ENCODE measurements at places on chromosomes 16 and 17. TPM values are rescaled to one million over a fixed set of nuclear protein-coding genes. Genes with fewer than 3 reads are reported as not detected.

MMP25 gene
- polyA plus RNA-seq = 0.53 TPM

ATP2A1 gene
- 9.1 TPM for polyA plus RNA-seq

PARD6A gene
- 35.4 TPM for polyA plus RNA-seq

DNA sequence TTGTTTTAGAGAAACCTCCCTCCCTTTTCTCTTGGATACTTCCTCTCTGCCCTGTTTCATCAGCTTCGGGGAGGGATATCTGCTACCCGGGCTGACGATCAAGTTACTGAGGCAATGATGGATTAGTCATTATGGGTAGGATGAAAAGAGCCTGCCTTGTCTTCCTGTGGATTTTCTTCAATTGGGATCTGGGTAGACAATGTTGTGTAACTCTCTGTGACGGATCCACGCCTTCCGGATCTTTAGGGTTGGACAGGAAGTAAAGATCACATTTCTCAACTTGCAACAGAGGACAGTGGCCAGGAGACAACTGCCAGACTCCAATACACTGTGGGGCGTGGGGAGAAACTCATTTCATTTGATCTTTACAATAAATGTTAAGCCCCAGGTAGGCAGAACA, 11.3 kb upstream of the CHST6 start:
- no peaks in the 10 kb centered on the region for H3K36me3 ChIP-seq
- H3K4me3 ChIP-seq = no peak overlapping the region
- no peak for DNase-seq
- no peak overlapping the region for H3K27ac ChIP-seq
- H3K4me1 ChIP-seq = no peaks in the 10 kb centered on the region

DNA sequence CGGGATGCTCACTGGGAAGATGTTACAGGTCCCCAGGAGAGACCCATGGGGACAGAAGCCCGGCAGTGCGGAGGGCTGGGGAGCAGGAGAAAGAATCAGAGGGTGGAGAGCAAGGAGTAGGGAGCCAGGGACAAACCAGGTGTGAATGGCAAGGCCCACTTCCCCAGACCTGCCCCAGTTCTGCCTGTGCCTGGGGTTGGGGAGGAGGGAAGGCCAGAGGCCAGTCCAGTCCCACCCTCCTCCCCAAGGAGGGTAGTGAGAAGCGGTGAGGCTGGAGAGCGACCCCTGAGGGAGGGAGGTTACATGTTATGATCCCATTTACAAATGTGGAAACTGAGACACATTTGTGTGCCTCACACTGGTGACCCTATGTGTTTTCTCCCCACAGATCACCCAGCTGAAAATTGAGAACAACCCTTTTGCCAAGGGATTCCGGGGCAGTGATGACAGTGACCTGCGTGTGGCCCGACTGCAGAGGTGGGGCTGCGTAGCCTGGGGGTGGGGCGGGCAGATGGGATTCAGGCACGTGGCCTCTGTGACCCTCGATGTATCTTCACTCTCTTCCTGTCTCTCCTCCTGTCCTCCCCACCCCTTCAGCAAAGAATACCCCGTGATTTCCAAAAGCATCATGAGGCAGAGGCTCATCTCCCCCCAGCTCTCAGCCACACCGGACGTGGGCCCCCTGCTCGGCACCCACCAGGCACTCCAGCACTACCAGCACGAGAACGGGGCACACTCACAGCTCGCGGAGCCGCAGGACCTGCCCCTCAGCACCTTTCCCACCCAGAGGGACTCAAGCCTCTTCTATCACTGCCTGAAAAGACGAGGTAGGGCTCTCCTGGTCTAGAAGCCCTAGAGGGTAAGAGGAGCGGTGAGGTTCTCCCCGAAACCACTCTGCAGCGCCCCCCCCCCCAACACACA, 27.5 kb downstream of the TBX4 start:
- no peak for DNase-seq
- H3K27me3 ChIP-seq = no peaks in the 10 kb centered on the region
- no peak overlapping the region for H3K27ac ChIP-seq
- no peaks in the 10 kb centered on the region for H3K4me1 ChIP-seq
- no peaks in the 10 kb centered on the region for H3K36me3 ChIP-seq

DNA sequence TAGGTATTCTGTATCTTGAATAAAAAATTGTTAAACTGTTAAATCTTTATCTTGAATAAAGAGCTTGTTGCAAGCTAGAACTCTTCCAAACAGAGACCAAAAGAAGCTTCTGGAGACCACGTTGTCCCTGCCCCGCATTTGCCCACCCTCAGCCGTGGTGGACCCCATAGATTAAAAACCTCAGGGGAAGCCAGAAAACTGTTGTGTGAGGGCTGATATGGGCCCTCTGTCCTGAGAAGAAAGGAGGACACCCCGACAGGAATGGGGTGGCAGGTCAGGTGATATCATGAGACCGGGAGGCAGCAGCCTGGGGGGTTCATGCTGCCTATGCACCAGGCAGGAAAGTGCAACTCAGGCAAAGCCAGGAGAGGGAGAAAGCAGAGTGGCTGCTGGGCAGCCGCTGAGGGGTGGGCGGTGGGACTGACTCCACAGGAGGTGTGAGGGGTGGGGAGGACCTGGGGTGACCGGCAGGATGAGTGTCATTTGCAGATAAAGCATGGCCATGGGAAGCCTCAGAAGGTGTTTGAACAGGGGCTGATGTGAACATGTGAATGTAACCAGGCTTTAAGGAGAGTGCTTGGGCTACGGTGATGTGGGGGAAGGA, 147.8 kb downstream of the IRF8 start:
- no peaks in the 10 kb centered on the region for H3K36me3 ChIP-seq
- no peaks in the 10 kb centered on the region for H3K27me3 ChIP-seq
- no peaks in the 10 kb centered on the region for H3K4me1 ChIP-seq
- no peak overlapping the region for H3K4me3 ChIP-seq
- no peak for DNase-seq
- no peak overlapping the region for H3K27ac ChIP-seq

Data from testis (tissue), 5 donors.